Stimulated activated CD4-positive, alpha-beta T cell treated with anti-CD3 and anti-CD28 coated beads, Interleukin-1b, Interleukin-23, amount 100 ng/mL, for 48 hours (primary cell): ENCODE measurements at places on chromosomes 12 and 14.
A peak's percentile ranks its signal among the peaks of the same experiment; 100 is the strongest.

- DNase-seq: no peak
Observed at GRCh38 chr14:98323836-98324235, 948.2 kb downstream of the BCL11B start.

GRCh38 chr12:111359231-111359913, 9.5 kb downstream of the PHETA1 start:
- peak; percentile 68 for DNase-seq

GRCh38 chr14:55240526-55241178, 30.6 kb upstream of the FBXO34 start:
- DNase-seq: no peak

GRCh38 chr14:90381999-90382451, 14.8 kb upstream of the CALM1 start:
- DNase-seq: no peak

- no peak for DNase-seq
Observed at GRCh38 chr12:132168311-132169031, 24.2 kb downstream of the NOC4L start.
